ENCODE measurements at places on chromosomes 12 and 14.
A peak's percentile ranks its signal among the peaks of the same experiment; 100 is the strongest.

GRCh38 chr14:104290058-104290667, 151.8 kb downstream of the KIF26A start:
- DNase-seq, result peak; percentile 12

GRCh38 chr12:57139796-57140649, 7.4 kb downstream of the LRP1-AS start:
- no peak for DNase-seq

- DNase-seq, result no peak
These were observed 288.2 kb upstream of the TMPO start for GRCh38 chr12:98227162-98227561.

DNA sequence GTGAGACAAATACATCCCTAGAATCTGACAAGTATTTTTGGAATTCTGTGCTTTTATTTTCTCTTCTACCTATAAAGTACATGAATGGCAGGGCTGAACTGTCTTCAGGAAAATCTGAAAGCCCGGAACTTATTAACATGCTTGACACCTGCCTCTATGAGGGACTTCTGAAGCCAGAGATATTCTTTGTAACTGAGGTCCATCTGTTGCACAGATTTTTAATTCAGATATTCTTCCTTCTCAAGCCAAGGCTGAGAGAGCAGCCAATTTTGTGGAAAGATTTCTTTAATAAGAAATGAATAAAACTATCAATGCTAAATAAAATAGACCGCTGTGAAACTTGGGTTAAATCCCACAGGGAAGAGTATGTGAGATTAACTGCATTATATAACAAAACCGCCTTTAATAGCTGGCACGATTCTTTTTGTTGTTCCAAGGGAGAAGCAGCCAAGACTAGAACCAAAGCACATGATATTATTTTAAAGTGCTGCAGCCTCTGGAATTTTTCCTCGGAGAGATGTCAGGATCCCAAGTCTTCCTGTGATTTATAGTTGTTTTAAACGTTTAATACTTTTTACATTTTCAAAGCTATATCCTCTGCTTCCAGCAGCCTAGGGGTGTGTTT, 148.9 kb downstream of the CRADD start:
- DNase-seq, result no peak

DNA sequence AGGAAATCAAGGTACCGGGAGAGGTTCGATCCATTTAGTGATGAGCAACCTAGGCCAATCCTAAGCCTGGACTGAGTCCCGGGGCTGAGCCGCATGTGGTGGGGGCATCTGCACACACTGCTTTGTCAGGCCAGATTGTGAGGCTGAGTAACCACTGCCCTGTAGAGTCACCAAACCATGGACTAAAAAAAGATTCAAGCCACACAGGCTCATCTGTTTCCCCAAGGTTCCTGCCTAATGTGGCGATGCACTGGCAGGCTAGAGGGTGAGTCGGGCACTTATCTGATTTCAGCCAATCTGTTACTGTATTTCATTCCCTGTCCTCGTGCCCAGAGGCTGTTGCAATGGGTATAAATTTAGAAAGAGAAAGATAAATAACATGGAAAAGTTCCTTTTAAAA, 140.8 kb downstream of the TTC7B start:
- no peak for DNase-seq

DNA sequence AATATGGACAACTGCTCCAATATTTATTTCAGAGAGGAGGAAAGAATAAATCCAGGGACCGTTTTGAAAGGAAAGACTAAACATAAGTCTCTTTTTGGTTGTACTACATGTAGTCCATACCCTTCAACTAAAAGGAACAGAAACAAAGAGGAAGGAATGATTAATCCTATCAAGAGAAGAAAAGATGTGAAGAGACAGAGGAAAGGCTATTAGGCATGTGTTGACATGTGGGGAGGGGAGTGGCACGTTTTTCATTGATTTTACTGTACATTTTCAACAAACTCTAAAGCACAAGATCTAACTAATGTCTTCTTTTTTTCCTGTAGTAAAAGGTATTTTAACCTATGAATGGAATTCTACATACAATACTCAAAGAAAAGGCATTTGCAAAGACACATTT, 85.6 kb downstream of the NAV3 start:
- DNase-seq, result no peak

- DNase-seq, result no peak
These were observed 257.6 kb downstream of the ETNK1 start for GRCh38 chr12:22882559-22882958.

DNA sequence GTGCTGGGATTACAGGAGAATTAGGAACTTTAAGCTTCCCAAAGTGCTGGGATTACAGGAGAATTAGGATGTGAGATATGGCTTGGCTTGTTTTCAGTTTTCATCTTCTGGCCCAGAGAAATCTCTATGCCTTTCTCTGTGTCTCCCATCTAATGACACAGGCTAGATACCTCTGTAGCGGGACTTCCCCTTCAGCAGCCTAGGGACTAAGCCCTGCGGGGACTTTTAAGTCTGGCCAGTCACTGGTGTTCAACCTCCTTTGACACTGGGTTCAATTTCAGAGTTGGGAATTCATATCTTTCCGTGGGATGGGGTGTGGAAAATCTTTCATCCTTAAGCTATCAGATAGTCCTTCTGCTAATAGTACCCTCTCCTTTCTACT, 6.2 kb downstream of the RFC5 start:
- DNase-seq, result no peak

DNA sequence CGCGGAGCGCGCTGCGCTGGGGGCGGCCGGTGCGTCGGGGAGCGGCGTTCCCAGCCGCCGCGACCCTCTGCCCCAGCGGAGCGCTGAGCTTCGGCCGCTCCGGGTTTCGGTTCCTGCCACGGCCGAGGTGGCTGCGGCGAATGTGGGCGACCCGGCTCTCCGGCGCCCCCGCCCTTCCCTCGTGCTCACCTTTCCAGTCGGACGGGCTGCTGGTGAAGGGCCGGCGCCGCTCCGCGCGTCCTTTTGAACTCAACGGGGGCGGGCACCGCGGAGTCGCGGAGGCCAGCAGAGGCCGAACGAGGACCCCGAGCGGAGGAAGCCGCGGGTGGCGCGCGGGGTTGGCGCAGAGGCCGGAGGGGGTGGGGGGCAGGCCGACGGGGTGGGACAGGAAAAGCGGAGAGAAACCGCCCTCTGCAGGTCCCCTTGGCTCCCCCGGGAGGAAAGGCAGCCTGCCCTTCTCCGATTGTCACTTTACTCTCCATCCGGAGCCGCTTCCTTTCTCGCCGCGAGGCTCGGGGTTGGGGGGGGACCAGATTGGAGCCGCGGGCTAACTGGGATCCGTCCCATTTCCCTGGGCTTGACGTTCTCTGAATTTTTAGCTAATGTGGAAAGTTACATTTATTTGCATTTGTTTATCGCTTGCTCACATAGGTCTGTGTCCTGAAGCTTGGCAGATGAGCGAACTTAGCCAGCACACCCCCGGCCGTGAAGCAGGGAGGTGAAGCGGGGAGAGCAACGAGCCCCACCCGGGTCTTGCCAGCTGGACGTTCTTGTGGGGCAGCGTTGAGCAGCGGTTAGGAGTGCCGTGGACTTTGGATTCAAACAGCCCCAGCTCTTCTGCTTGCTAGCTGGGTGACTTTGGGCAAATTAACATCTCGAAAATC, at the start of gene SMAGP:
TSS of gene SMAGP (minus strand) at position 349 of the 884 bp plus-strand sequence. CDS start 1,137 bp downstream, outside the sequence.
- peak; percentile 69 for DNase-seq

- DNase-seq, result no peak
These were observed 65.0 kb upstream of the ASPG start for GRCh38 chr14:104020471-104020870.

GRCh38 chr12:82694276-82694675, 7.6 kb downstream of the TMTC2 start:
- no peak for DNase-seq

GRCh38 chr14:94770251-94770749, 387 bp upstream of the GSC start:
- no peak for DNase-seq

- DNase-seq, result peak; percentile 72
These were observed 2.9 kb upstream of the ZFP36L1 start for GRCh38 chr14:68795597-68796417.

DNA sequence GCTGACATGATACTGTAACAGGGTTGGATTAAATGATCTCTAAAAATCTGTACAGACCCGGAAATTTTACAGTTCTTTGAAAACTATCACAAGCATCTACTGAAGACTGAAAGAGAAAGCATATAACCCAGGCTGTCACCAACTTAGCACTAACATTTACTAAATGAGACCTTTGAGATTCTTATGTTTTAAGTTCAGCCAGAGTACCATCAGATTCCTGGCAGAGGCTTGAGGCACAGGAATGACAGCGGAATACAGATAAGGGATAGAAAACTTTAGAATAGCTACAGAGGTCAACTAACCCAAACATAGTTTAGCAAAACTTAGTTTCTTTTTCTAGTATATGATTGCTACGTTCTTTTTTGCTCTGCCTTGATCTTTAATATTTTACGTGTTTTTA, 91.6 kb upstream of the FERMT2 start:
- DNase-seq, result no peak

DNA sequence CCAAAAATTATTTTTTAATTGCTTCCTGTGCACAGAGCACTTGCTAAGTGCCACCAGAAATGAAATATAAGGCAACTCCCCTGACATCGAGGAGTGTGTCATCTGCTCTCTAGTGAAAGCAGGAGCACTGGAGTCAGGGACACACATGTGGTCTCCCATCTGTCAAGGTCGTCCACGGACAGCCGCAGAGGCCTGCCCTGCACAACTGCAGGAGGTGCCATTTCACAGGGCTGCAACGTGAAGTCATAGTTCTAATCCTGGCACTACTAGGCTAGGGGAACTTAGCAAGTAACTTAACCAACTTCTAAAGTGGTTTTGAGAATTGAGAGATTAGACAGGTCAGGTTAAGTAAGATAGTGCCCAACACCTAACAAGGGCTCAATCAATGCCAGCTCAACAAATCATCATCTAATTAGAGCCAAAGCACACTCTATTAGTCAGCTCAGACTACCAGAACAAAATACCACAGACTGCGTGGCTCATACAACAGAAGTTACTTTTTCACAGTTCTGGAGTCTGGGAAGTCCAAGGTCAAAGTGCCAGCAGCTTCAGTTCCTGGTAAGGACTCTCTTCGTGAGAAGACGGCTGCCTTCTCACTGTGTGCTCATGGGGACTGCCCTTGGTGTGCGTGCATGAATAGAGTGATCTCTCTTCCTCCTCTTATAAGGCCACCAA, 30.7 kb downstream of the FOXN3 start:
- peak; percentile 69 for DNase-seq

- DNase-seq, result no peak
These were observed 16.5 kb upstream of the OR10AD1 start for GRCh38 chr12:48219631-48220030.

DNA sequence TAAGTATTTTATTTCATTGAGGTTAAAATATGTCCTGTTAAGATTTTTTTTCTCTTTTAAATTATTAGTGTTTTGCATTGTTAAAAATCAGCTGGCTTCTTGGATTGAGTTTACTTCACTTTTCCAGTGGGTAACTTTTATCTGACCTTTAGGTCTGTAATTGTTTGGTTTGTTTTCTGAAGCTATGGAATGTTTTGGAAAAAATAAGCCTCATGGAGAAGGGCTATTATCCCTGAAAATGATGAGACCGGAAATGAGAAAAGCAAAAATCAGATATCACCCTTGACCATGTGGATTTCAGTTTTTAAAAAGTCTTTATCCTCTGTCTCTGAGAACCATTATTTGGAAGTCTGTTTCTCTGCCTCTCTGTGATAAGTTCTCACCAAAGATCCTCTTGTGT, 180.9 kb downstream of the RAD51B start:
- DNase-seq, result no peak

DNA sequence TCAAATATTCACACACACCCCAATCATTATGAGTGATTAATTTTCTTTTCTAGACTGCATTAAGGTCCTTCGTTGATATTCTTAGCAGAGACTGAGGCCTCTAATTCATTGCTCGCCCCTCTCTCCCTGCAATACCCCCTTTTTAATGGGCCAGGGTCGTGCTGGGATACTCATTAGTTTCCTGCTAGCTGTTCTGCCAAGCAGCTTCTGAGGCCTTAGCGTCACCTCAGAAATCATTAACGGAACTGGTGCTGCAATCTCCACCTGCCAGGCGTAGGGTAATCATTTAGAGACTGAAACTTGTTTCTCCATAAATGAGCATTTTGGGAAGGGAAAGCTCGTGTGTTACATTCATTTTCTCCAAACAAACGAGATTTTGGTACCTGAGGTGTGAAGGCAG, 1054.7 kb downstream of the GALC start:
- DNase-seq, result no peak

DNA sequence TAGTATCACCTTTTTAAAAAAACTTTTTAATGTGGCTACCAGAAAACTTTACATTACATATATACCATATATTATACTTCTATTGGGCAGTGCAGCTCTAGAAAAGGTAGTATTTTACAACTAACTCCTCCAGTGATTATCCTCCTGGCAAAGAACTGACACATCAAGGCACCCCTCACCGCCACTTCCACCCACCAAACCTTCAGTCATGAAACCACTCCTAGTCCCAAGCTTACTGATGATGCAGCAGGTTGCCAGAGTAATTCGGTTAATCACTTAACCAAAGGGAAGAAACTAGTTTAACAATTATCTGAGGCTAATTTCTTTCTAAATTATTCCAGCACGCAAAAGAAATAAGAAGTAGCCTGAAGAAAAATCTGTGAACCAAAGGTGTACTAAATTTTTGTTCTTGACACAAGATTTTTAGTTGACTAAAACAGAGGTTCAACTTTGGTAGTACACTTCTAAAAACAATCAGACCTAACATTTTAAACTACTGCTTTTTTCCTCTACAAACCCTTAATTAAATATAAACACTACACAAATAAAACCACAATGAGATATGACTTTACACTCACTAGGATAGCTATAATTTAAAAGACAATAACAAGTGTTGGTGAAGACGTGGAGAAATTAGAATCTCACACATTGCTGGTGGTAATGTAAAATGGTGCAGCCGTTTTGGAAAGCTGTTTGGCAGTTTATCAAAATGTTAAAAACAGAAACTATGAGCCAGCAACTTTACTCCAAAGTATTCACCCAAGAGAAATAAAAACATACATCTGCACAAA, 16.7 kb downstream of the SPPL3 start:
- DNase-seq, result no peak

- no peak for DNase-seq
These were observed 7.5 kb upstream of the KLHL42 start for GRCh38 chr12:27772328-27773049.

DNA sequence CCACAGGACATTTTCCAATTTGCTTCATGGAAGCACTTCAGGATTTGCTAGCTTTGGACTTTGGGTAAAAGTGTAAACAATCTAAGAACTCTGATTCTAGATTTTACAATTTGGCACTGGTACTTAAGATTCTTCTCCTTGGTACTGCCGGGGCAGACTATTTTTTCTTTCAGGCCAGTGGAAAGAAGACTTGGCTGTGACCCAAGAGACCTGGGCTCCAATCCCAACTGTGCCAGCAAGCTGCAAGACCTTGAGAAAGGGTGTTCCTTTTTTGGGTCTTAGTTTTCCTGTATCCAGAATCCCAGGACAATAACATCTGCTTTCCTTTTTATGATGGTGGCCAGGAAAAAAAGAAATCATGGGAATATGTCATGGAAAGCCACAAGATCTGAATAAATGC, 148.1 kb upstream of the CRY1 start:
- no peak for DNase-seq

DNA sequence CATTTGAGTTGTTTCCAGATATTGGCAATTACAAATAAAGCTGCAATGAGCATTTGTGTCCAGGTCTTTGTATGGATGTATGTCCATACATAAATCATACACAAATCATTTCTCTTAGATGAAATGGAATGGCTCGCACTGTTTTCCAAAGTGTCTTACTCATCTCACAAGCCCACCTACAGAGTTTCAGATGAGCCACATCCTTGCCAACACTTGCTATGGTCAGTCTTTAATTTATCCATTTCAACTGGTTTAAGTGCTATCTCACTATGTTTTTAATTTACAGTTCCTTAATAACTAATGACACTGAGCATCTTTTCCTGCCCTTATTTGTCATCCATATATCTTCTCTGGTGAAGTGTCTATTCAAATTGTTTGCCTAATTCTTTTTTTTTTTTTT, 132.9 kb upstream of the DIO3 start:
- DNase-seq, result no peak

Measured in glutamatergic neuron (in vitro differentiated cells).